Panc1 (cell line): ENCODE measurements at places on chromosomes 1 and 21.

- H3K27me3 ChIP-seq: no peaks in the 10 kb centered on the region
- H3K36me3 ChIP-seq: no peaks in the 10 kb centered on the region
- H3K4me1 ChIP-seq: no peaks in the 10 kb centered on the region
- no peak overlapping the region for H3K4me3 ChIP-seq
- no peak overlapping the region for H3K27ac ChIP-seq
Observed at GRCh38 chr21:39650306-39650705, 37.6 kb downstream of the B3GALT5 start.

GRCh38 chr1:3237994-3238702 is 169.1 kb downstream of the PRDM16 start:
- no peak overlapping the region for H3K27ac ChIP-seq
- no peaks in the 10 kb centered on the region for H3K36me3 ChIP-seq
- H3K4me1 ChIP-seq: no peaks in the 10 kb centered on the region
- no peak overlapping the region for H3K4me3 ChIP-seq
- no peak for DNase-seq
- H3K27me3 ChIP-seq: no peaks in the 10 kb centered on the region

DNA sequence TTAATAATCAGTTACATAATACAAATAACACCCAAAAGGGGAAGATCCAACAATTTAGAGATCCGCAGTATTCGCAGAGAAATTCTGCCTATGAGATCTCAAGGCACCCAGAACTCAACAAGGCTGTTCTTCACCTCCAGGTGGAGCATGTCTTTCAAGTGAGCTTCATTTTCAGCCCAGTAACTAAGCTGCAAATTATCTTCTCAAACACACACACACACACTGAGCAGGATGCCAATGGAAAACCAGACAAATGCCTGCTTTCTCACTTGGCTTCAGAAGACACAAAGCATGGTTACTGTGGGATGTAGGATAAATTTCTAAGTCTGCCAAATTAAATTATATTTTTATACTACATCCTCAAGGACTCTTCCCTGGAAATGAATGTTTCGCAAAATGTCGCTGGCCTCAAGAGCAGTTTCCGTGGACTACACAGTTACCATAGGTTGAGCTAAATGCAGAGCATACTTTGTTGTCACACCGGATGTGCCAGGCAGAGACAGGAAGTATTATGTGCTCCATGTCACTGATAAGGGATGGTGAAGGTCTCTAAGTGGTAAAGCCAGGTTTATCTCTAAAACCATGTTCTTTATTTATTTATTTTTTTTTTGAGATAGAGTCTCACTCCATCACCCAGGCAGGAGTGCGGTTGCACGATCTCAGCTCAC is 30.3 kb downstream of the UBR4 start:
- peaks cover 62% of the 10 kb centered on the region for H3K36me3 ChIP-seq
- no peak overlapping the region for H3K4me3 ChIP-seq
- DNase-seq: peak; percentile 7
- no peaks in the 10 kb centered on the region for H3K4me1 ChIP-seq
- no peak overlapping the region for H3K27ac ChIP-seq

DNA sequence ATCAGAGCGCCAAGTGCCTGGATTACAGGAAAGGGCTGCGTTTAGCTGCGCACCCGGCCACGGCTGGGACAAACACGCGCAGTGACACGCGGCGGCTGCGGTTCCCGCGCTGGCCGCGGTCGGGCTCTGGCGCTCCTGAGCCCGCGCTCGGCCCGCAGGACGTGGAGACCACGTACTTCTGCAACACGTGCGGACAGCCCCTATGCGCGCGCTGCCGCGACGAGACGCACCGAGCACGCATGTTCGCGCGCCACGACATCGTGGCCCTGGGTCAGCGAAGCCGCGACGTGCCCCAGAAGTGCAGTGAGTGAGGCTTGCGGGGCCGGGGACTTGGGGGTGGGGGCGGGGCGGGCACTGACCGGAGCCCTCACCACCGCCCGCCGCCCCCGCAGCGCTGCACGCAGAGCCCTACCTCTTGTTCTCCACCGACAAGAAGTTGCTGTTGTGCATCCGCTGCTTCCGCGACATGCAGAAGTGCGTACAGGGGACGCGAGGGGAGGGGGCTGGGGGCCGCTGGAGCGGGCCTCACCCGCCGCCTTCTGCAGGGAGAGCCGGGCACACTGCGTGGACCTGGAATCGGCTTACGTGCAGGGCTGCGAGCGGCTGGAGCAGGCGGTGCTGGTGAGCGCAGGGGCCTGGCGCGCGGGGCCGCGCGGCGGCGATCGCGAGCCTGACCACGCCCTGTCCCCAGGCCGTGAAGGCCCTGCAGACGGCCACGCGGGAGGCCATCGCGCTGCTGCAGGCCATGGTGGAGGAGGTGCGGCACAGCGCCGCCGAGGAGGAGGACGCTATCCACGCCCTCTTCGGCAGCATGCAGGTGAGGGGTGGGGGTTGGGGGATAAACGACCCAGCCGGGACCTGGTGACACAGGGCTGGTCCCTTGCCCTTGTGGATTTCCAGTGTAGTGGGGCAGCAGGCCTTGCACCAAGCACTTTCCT is 3.1 kb downstream of the RNF207 start:
- H3K27me3 ChIP-seq: no peaks in the 10 kb centered on the region
- H3K4me3 ChIP-seq: no peak overlapping the region
- H3K4me1 ChIP-seq: peaks cover 5% of the 10 kb centered on the region

DNA sequence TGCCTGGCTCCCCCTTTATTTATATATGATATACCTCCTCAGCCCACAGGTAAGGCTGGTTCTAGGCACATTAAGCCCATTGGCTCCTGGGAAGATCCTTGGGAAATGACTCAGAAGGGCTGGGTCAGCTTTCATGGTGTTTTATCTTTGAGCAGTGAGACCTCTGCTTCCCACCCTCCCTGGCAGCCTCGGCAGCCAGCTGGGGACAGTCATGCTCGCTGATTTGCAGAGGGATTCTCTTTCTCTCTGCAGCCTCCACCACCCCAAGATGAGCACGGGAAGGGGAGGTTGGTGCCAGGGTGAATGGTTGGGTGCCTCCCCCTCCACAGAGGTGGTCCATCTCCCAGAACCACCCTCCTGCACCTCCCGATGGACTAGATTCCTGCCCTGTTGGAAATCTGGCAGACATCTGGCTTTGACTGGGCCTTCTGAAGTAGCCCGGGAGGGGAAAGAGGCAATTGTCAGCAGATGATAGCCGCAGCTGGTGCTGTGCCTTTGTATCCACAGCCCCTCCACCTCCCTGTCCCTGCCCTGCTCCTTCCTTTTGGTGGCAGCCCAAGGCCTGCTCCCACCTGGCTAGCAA is 24.6 kb downstream of the IER5 start:
- peak overlapping the region; percentile 78 for H3K27ac ChIP-seq
- H3K4me1 ChIP-seq: peaks cover 58% of the 10 kb centered on the region
- DNase-seq: no peak
- no peaks in the 10 kb centered on the region for H3K27me3 ChIP-seq
- H3K4me3 ChIP-seq: 0 out of 2 replicates have a peak overlapping the region, but pooled peaks have one; percentile 2

- H3K4me3 ChIP-seq: no peak overlapping the region
- no peaks in the 10 kb centered on the region for H3K36me3 ChIP-seq
- H3K27ac ChIP-seq: no peak overlapping the region
- no peak for DNase-seq
- H3K4me1 ChIP-seq: no peaks in the 10 kb centered on the region
Observed at GRCh38 chr1:183724350-183725042, 71.4 kb upstream of the APOBEC4 start.

- no peaks in the 10 kb centered on the region for H3K36me3 ChIP-seq
- DNase-seq: no peak
- no peak overlapping the region for H3K27ac ChIP-seq
- no peaks in the 10 kb centered on the region for H3K27me3 ChIP-seq
Observed at GRCh38 chr1:27979151-27979858, 19.5 kb downstream of the XKR8 start.

- peak overlapping the region; percentile 26; the same call in 1 of the 2 replicates for H3K27ac ChIP-seq
- DNase-seq: peak; percentile 86
- no peak overlapping the region for H3K4me3 ChIP-seq
- H3K27me3 ChIP-seq: no peaks in the 10 kb centered on the region
- peaks cover 7% of the 10 kb centered on the region; the same call in 1 of the 2 replicates for H3K4me1 ChIP-seq
Observed at GRCh38 chr1:46223472-46223943, 20.4 kb downstream of the LURAP1 start.

GRCh38 chr1:226405411-226405988 is 2.4 kb downstream of the PARP1 start:
- H3K27ac ChIP-seq: no peak overlapping the region
- H3K4me1 ChIP-seq: peaks cover 25% of the 10 kb centered on the region
- DNase-seq: no peak
- 0 out of 2 replicates have a peak, but pooled peaks cover 2% of the 10 kb centered on the region for H3K36me3 ChIP-seq
- no peak overlapping the region for H3K4me3 ChIP-seq

GRCh38 chr1:92587445-92587844 is 100.7 kb upstream of the GFI1 start:
- no peaks in the 10 kb centered on the region for H3K27me3 ChIP-seq
- no peak for DNase-seq
- no peak overlapping the region for H3K27ac ChIP-seq
- H3K36me3 ChIP-seq: no peaks in the 10 kb centered on the region

DNA sequence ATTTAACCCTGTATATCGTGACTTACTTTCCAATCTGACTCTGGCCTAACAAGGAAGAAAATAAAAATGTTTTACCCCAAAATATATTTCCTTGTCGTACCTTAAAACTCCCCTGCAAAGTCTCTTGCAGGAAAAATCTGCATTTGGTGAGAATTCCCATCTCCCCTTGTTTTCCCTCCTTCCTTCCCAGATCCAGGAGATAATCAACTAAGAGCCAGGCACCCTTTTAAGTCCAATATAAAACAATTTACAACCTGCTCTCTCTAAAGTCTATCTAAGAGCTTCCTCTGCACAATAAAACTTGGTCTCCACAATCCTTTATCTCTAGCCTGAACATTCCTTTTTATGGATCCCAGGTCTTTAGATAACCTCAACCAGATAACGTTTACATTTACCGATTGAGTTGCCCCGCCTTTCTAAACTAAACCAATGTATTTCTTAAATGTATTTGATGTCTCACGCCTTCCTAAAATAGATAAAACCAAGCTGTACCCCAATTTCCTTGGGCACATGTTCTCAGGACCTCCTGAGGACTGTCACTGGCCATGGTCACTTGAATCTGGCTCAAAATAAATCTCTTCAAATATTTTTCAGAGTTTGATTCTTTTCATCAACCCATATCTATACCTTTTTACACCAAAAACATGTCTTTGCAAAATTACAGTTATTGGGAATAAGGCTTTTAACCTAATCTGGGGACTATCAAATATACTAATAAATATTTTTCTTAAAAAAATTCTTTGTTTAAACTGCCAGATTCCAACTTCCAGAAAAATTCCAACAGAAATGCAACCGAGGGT is 993 bp downstream of the DDX59 start:
- H3K27ac ChIP-seq: peak overlapping the region; percentile 89
- peaks cover 15% of the 10 kb centered on the region; the same call in 1 of the 2 replicates for H3K4me1 ChIP-seq
- DNase-seq: no peak
- no peaks in the 10 kb centered on the region for H3K36me3 ChIP-seq

GRCh38 chr21:38538353-38538752 is 40.1 kb upstream of the ERG start:
- no peak overlapping the region for H3K4me3 ChIP-seq
- H3K4me1 ChIP-seq: no peaks in the 10 kb centered on the region
- no peak overlapping the region for H3K27ac ChIP-seq

DNA sequence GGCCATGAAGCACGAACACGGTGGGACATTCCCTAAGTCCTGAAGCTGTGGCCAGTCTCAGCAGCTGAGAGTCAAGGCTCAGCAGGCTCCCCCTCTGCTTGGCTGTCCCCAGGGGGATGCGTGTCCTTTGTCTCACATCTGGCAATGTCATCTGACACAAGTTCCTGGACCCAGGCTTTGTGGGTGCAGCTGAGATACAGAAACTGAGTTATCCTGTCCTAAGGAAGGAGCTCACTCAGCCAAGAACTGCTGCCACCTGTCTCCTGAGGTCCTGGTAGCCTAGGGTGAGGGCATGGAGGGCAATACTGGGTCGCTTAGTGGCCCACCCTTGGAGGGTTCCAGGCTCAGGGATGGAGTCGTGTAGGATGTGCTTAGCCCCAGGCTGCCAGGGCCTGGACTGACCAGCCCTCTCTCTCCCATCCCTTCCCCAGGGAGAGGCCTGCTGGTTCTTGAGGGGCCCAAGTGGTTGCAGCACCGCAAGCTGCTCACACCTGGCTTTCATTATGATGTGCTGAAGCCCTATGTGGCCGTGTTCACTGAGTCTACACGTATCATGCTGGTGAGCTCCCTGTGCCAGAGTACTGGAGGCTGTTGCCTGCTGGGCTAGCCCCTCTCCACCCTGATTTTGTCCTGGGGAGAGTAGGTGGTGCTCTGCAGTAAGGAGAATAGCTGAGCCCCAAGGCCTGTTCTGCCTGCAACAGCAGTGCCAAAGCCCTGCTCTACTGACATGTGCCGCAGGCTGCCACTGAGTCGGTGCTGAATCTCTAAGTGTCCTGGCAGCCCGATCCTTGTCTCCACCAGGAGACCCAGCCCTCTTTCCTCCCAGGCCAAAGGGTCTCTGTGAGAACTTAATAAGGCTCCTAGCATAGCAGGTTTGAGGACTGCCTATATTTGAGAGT is 13.5 kb downstream of the CYP4B1 start:
- H3K36me3 ChIP-seq: no peaks in the 10 kb centered on the region
- H3K4me3 ChIP-seq: no peak overlapping the region
- no peaks in the 10 kb centered on the region; the same call in 1 of the 2 replicates for H3K27me3 ChIP-seq
- no peaks in the 10 kb centered on the region for H3K4me1 ChIP-seq
- H3K27ac ChIP-seq: no peak overlapping the region

DNA sequence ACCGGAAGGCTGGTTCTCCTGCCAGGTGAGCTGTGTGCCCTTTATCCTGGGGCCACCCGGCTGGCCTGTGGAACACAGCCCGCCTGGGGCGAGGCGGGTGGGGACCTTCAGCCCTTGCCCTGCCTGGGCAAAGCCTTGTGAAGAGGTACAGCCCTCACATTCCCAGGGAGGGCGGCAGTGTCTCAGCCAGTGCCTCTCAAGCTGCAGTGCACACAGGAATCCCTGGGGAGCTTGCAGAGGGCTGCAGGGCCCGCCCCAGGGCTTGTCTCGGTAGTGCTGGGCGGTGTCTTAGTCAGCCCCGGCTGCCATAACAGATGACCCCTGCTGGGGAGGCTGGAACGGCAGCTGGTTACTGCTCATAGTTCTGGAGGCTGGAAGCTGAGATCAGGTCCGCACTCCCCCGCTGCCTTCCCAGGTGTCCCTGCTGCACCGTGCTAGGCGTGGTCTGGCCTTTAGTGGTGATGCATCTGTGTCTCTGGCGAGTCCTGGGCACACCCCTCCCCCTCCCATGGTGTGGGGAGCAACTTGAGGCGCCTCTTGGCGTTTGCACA is 12.6 kb downstream of the DFFB start:
- H3K27me3 ChIP-seq: no peaks in the 10 kb centered on the region
- H3K4me3 ChIP-seq: no peak overlapping the region
- no peaks in the 10 kb centered on the region for H3K36me3 ChIP-seq
- H3K27ac ChIP-seq: no peak overlapping the region
- H3K4me1 ChIP-seq: no peaks in the 10 kb centered on the region

- no peaks in the 10 kb centered on the region for H3K4me1 ChIP-seq
- no peak overlapping the region for H3K4me3 ChIP-seq
- H3K27ac ChIP-seq: no peak overlapping the region
- no peaks in the 10 kb centered on the region for H3K36me3 ChIP-seq
- no peak for DNase-seq
Observed at GRCh38 chr1:24195874-24196273, 8.8 kb upstream of the IFNLR1 start.

GRCh38 chr21:27519361-27519760 is 552.5 kb upstream of the ADAMTS5 start:
- DNase-seq: no peak
- H3K27me3 ChIP-seq: no peaks in the 10 kb centered on the region
- H3K4me3 ChIP-seq: no peak overlapping the region
- H3K4me1 ChIP-seq: no peaks in the 10 kb centered on the region
- H3K36me3 ChIP-seq: no peaks in the 10 kb centered on the region
- no peak overlapping the region for H3K27ac ChIP-seq

GRCh38 chr1:34405266-34405959 is 228.7 kb downstream of the C1orf94 start:
- H3K27ac ChIP-seq: no peak overlapping the region
- H3K27me3 ChIP-seq: no peaks in the 10 kb centered on the region
- no peaks in the 10 kb centered on the region for H3K36me3 ChIP-seq
- H3K4me3 ChIP-seq: no peak overlapping the region
- H3K4me1 ChIP-seq: no peaks in the 10 kb centered on the region
